ENCODE measurements at places on chromosomes 13 and 19. TPM values are rescaled to one million over a fixed set of nuclear protein-coding genes. Genes with fewer than 3 reads are reported as not detected.

C19orf81 gene
- not detected for total RNA-seq

- no peak for DNase-seq
Observed at GRCh38 chr13:35566340-35566739, 89.9 kb upstream of the MAB21L1 start.

DNA sequence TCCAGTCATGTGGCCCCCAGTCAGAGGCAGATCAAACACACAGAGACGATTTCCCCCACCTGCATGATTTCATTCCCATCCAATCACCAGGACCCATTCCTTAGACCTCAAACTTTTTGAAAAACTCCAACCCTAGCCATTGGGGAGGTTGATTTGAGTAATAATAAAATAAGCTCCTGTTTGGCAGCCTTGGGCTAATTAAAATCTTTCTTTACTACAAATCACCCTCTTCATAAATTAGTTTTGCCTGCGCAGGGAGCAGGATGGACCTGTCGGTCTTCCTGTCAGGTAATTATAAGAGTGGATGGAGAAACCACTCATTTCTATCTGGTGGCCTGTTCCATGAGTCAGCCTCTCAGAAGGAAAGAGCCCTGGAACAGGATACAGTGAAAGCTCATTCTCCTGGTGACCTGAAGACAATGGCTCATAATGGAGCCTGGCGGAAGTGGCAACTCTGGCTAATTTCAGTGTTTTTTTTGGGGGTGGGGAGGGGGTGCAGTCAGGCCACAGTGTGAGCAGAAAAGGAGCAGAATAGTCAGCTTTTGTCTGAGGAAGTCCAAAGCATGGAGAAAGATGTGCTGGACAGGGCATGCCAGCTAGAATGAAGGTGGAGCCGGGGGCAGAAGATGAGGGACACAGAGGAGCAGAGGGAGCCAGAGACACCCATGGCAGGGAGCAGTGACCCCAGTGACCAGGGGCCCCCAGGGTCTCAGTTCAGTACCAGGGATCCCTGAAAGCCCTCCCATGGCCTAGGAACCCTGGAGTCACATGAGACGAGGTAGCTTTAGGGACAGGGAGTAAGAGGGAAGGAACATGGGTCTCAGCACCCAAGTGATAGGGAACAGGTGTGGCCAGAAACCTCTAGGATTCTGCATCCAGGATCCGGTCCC, 31.8 kb upstream of the PSG9 start:
- no peak for DNase-seq

ZAR1L gene
- total RNA-seq = 0.13 TPM

DNA sequence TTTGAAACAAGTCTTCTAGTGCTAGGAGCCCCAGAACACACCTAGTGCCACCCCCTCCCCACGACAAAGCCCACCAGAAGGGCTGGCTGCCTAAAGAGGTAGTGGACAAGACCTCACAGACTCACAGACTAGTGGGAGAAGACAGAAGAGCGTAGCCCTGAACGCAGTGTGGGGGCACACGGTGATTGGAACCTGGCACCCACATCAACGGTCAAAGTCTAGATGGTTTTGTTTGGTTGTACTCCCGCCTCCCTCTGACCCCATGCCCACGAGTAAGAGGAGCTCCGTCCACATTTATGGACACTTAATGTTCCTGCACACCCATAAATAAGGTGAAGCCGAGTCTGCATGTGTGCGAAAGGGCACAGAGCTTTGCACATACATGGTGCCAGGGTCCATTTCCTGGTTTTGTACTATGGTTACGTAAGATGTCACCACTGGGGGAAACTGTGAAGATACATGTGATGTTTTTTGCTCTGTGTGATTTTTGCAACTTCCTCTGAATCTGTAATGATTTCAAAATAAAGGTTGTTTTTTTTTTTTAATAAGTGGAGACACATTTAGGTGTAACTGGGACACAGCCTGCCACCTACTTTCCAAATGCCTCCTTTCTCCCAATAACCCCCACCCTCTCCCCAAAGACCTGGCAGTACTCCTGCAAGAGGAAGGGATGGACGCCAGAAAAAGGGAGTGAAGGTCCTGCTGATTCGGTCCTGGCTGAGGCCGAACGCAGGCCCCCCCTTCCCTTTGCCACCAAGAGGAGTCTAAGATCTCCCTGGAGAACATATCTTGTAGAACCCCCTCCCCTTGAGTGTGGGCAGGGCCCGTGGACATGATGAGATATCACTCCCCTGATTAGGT, 72.8 kb downstream of the GNG7 start:
- DNase-seq = no peak

SBSN gene
- total RNA-seq = not detected

- DNase-seq = no peak
Observed at GRCh38 chr19:48296963-48297734, 27.3 kb downstream of the ZNF114 start.

PCSK4 gene
- total RNA-seq = 0.90 TPM

DNA sequence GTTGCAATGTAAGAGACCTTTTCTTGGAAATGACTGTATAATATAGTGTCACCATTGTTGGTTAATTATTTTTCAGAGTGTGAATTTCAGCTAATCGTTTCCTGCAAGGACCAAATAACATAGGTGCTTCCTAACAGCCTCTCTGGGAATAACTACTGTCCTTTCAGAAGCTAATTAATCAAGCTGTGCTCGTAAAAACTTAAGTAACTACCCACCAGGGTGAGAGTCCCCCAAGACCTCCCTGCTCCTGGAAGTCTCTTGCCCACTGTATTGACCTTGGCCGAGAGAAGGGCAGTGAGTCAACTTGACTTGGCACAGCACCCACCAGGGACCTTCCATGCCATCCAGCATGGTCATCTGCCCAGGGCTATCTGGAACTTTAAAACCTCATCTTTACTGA, 50.3 kb downstream of the UQCRFS1 start:
- DNase-seq = no peak

ATP12A gene
- total RNA-seq = not detected

ZSCAN4 gene
- not detected for total RNA-seq

TMEM255B gene
- total RNA-seq = 0.62 TPM

GRCh38 chr19:54077334-54077733, 3.8 kb downstream of the TARM1 start:
- DNase-seq = no peak

DNA sequence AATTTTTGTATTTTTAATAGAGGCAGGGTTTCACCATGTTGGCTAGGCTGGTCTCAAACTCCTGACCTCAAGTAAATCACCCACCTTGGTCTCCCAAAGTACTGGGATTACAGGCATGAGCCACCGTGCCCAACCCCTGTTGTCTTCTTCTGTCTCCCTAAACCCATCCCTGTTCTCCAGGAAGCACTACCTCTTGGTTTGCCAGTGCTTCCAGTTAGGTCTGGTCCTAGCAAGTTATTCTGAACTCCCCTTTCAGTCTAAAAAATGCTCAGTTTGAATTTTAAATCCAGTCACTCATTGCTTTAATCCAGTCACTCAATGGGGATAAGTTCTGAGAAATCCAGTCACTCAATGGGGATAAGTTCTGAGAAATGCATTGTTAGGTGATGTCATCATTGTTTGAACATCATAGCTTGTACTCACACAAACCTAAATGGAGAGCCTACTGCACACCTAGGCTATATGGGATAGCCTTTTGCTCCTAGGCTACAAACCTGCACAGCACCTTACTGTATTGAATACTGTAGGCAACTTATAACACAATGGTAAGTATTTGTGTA, 8.0 kb upstream of the ATP4A start:
- DNase-seq = no peak

DNA sequence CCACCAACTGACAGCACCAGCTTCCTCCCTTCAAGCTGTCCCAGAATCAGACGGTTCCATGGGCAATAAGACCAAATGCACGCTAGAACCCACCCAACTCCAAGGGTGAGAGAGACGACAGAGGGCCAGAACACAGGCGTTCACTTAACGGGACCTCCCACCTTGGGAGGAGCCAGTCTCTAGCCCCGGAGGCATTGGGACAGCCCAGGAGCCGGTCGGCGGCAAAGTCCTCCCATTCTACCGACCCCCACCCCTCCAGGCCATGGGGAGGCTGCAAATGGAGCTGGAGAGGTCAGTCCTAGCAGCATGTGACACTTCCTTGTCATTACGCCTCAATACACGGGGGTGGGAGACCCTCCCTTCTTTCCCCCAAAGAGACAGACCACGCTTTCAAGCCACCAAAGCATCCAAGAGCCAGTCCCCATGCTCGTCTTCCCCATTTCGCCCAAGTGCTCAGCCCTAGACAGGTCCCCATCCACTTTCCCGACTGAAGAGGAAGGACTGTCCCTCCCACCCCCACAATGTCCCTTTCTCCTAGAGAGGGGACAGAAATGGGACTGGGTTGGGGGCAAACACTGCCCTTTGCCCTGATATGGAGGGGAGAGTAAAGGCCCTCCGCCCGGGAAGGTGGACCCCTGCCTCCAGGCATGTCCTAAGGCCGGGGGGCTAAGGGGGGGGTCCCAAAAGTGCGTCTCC, 964 bp downstream of the KHSRP start:
- no peak for DNase-seq

DNA sequence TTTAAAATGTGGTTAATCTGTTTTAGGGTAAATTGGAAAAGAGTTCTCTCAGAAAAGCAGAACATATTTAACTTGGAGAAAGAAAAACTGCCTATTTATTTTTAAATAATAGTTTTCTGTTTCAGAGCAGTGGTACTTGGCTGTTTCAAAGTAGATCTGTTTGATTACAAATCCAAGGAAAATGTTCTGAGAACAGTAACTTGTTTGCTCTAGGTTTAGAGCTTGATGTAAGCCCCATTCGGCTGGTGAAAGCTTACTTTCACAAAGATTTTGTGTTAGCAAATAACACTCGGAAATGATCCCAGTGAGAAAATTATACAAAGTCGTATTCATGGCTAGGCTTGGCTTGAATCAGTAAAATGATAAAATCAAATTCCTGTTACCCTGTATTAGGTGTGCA, 395.8 kb upstream of the GPC6 start:
- DNase-seq = no peak
